Stimulated activated CD8-positive, alpha-beta memory T cell treated with anti-CD3 and anti-CD28 coated beads, Interleukin-4, amount 100 ng/mL, for 4 hours (primary cell): ENCODE measurements at places on chromosomes 4 and X.

- no peak for DNase-seq
These were observed 67.9 kb upstream of the CAPN6 start for GRCh38 chrX:111338095-111338698.

- no peak for DNase-seq
These were observed 77.1 kb upstream of the SLC4A4 start for GRCh38 chr4:71261633-71262121.

- no peak for DNase-seq
These were observed 268.9 kb downstream of the C4orf33 start for GRCh38 chr4:129364747-129365452.

DNA sequence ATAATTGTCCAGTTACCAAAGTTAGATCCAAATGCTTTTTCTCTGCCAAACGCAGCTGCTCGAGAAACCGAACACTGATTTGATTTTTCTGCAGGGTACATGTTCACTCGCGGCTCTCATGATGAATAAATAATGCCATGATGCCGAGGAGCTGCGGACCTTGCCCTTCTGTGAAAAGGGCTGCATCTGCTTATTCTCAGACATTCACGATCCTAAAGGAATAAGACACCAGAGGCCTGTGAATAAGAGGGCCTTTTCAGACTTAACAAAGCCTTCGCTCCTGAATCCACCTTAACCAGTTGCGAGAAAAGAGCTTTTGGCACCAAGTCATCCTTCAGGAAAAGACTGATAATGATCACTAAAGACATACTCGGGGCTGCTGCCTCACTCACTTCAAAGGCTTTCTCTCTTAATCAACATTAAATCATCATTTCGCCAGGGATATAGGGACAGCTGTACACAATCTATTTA is 147.5 kb downstream of the FBXO8 start:
- no peak for DNase-seq

- DNase-seq = no peak
These were observed 56.2 kb upstream of the MAPK10 start for GRCh38 chr4:86416081-86416480.

DNA sequence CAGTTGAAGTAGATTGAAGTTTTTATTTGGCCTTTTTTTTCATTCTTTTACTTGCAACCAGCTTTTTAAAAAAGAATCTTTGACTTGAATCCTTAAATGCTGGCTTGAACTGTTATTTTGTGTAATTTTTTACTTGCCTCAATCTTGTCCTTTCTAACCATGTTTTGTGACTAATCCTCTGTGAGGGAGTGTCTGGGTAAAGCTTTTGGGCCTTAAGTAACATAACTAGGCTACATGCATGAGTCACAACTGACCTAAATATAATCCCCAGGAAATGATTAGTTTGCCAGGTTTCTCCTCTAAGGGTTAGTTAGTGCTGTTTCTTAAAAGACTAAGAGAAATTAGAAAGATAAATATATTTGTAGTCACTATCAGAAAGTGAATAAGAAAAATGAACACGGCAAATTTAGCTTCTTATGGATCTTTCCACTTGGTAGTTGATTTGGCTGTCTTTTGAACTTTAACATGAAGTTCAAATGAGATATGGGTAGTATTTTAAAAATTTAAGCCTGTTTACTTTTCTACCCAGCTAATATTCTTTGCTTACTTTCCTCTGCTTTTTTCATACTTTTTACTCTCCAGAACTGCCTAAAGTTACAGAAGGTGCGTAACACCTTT is 13.0 kb downstream of the EXOC1 start:
- no peak for DNase-seq

DNA sequence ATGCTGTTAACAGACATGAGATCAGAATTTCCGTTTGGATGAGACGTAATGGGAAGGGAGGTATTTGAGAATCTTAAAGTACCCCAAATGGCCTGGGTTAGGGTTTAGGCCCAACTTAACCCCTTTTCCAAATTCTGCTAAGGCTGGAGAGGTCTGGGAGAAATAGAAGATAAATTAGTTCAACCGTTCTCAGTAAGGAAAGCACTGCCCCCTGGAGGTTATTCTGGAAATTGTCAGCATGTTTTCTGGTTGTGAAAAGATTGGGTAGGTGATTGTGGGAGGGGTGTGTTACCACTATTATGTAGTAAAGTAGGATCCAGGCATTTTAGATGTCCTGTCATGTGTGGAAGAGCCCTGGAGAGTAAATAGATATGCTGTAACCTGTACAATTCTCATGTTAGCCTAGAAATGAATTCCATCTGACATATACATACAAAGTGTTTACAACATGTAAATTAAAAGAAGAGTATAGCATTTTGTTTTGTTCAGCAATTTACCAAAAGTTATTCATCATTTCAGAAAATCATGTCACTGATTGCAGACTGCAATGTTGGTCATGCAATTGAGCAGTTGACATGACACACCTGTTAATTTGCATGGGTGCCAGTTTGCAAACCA is 26.8 kb upstream of the GRXCR1 start:
- peak; percentile 6 for DNase-seq

DNA sequence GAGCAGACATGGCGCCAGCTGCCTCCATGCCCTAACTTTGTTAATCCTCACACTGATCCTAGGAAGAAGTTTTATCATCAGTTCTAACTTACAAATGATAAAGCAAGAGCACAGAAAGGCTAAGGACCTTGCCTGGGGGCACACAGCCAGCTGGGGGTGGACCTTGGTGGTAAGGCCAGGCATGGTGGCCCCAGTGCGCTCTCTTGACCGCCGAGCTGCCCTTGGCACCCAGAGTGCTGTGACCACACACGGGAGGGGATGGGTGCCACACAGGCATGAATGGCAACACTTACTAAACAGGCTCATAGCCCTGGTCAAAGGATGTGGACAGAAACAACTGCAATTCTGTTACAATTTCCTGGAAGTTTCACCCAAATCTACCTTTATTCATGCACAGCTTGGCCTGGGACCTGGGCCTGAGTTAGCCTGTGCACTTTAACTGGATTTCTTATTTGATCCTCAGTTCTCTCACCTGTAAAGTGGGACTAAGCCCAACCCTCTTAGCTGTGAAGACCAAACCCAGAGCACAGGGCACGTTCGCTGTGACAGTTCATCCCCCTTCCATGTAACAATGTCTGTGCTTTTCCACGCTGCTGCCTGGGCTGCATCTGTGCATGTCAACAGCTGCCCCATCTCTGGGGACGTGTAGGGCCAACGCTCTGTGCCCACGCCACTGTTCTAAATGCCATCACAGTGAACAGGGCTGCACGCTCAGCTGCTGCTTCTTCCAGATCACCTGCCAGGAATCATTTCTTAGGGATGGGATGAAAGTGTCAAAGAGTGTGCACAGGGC is 44.8 kb downstream of the ACOX3 start:
- DNase-seq = no peak

- DNase-seq = peak; percentile 27
These were observed 17.5 kb downstream of the DOK7 start for GRCh38 chr4:3480528-3481112.

DNA sequence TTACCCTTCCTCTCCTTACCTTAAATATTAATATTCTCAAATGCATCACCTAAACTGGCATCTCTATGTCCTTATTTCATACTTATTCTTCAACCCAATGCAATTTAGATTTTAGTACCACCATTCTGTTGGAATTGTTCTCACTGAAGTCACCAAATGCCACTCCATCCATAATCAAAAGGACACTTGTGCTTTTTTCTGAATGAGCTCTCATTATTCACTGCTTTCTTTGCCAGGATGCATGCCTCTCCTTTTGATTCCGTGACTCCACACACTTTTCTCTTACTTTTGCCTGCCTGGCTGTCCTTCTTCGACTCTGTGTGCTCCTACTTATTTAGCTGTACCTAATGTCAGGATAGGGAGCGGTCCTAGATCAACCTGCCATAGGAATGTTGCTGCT is 633.1 kb upstream of the BOD1L1 start:
- DNase-seq = no peak

GRCh38 chr4:159169404-159170302 is 66.8 kb downstream of the RAPGEF2 start:
- DNase-seq = no peak

DNA sequence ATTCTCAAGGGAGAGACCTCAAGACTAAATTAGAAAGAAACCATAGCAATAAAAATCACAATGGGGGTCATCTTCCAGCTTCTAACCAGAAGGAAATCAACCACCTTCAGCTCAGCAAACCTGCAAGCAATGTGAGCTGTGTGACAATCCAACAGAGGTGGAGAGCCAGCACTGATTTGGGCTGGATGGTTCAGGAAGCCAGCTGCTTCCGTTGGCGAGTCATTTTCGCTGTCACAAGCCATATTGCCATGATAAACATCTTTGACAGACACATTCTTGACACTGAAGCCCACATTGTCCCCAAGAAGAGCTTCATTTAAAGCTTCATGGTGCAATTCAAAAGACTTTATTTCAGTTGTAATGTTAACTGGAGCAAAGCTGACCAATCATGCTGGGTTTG is 22.7 kb downstream of the F8A1 start:
- no peak for DNase-seq

- DNase-seq = no peak
These were observed 10.4 kb downstream of the RELL1 start for GRCh38 chr4:37675587-37676290.

GRCh38 chr4:81485310-81485980 is 13.7 kb upstream of the RASGEF1B start:
- no peak for DNase-seq

GRCh38 chrX:69556060-69557011 is 52.2 kb downstream of the NALF2 start:
- DNase-seq = no peak

DNA sequence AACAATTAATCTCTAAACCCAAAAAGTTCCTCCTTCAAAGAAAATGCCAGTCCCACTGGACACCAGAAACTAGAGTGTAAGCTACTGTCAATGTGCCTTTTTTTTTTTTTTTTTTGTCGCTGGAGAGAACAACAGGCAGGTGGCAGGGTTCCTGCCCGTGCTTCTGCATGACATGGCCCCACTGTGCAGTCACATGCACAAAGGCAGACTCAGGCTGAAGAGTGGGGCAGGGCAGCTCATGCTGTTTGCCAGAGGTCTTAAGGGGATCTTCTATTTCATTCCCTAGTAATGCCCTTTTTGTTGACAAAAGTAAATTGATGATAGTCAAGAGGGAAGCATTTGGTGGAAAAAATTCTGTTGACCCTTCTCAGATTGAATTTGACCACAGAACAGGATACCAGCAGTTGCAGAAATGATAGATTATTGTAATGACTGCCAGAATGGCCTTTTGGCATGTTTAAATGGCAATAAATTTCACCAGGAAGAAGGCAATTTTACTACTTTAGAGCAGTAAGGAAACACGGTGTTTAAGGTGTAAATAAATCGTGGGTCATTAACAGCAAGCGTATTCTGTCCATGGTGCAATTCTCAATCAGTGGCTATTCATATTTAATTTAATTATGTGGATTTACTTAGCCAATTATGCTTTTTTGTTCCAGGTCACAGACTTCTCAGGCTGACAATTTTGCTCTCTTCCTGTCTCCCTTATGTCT is 80.9 kb downstream of the NKX6-1 start:
- DNase-seq = no peak

DNA sequence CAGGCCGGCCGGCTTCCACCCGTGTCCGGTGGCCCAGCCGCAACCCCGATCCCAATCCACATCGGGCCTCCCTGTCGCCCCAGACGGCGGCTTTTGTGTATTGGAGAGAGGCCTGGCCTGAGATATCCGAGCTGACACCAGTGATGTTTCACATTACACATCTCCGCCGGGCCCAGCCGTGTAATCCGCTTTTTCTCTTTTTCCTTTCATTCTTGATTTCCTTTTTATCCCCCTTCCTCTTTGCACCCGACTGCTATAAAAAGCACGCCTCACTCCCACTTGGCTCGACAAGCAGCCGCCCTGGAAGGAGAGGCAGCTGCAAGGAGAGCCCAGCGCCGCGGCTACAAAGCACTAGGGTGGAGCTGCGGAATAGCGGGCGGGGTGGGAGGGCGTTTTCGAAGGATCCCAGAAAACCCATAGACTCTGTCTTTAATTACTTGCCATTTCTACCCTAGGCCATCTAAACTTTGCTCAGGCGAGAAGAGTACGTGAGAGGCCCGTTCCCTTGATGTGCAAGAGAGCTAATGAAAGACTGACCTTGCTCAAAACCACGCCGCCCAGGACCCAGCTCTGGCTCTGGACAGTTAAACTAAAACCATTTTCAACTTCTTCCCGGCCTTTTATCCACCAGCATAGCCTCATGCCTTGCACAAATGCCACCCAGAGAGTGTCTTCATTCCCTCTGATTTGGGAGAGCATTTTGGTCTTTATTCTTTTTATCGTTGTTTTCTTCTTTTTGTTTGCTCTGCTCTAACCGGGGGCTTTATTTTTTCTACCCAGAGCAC is 3.2 kb downstream of the PITX2 start:
- DNase-seq = no peak

DNA sequence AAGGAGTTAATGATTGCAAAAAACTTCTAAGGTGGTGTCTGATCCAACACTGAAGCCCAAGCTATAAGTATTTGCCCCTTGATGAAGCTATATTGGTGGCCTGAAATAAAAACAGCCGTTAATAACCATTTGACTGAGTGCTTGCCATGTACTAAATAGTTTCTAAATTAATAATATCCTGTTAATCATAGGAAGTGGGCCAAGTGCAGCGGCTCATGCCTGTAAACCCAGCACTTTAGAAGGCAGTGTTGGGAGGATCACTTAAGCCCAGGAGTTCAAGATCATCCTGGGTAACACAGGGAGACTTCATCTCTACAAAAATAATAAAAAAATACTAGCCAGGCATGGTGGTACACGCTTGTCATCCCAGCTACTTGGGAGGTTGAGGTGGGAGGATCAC is 8.3 kb downstream of the NDP start:
- no peak for DNase-seq

DNA sequence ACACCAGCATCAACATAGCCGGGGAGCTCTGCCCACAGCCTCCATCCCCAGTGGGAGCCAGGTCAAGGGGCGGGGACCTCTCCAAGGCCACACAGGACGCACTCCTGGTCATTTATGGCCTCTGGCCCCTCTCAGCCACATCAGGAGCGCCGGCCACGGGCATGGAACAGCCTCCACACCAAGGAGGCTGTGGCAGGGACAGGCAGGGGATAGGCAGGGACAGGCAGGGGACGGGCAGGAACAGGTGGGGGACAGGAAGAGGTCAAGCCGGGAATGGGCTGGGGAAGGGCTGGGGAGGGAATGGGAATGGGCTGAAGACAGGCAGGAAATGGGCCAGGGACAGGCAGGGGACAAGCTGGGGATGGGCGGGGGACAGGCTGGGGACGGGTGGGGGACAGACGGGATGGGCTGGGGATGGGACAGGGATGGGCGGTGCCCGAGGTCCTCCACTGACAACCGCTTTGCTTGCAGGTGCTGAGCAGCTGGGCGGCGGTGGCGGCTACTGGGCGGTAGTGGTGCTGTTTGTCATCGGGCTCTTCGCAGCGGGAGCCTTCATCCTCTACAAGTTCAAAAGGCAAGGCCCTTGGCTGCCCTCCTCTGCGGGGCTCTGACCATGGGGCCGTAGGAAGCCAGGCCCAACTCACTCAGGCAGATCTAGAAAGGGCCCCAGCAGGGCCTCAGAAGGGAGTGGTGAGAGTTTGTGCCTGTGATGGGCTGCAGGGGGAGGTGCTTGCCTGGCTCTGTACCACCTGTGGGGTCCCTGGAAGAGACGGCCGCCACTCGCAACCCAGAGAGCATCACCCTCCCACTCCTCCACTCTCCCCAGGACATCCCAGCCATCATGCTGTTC is 205.6 kb downstream of the AFAP1 start:
- no peak for DNase-seq

- DNase-seq = no peak
These were observed 191.1 kb downstream of the KCTD8 start for GRCh38 chr4:44257461-44257860.

GRCh38 chr4:48620093-48620492 is 130.0 kb downstream of the ZAR1 start:
- DNase-seq = no peak

- no peak for DNase-seq
These were observed 13.9 kb downstream of the TBC1D1 start for GRCh38 chr4:37904824-37905223.

GRCh38 chrX:153791104-153791852 is 2.9 kb downstream of the IDH3G start:
- no peak for DNase-seq
